ENCODE measurements at places on chromosomes 5 and 9. TPM values are rescaled to one million over a fixed set of nuclear protein-coding genes. Genes with fewer than 3 reads are reported as not detected.

Gene GGTA1
- total RNA-seq, result 0.10 TPM

Gene ZNF454
- total RNA-seq, result 1.9 TPM

Gene SPATA24
- 4.8 TPM for total RNA-seq

Gene PCDHA11
- total RNA-seq, result 0.23 TPM

Gene KCNMB1
- 0.07 TPM for total RNA-seq

Gene RNF208
- 2.8 TPM for total RNA-seq

Gene IGFBPL1
- total RNA-seq, result 0.20 TPM

Gene BTNL8
- total RNA-seq, result not detected

Gene AMBP
- not detected for total RNA-seq

Gene ANKRD20A1
- total RNA-seq, result not detected

Gene JMY
- total RNA-seq, result 18.2 TPM

Gene XPA
- 5.2 TPM for total RNA-seq

Gene THBS4
- 2.1 TPM for total RNA-seq

Gene CNTNAP3
- 6.4 TPM for total RNA-seq

Gene EXOC3
- total RNA-seq, result 56.6 TPM

Gene MYMK
- not detected for total RNA-seq

Gene ZNF354C
- total RNA-seq, result 7.7 TPM

Gene CCDC171
- 2.2 TPM for total RNA-seq

Gene FBXW2
- total RNA-seq, result 41.7 TPM

Gene ITGA2
- 167 TPM for total RNA-seq

Gene ANGPTL2
- 104 TPM for total RNA-seq

Gene ADRA1B
- 0.26 TPM for total RNA-seq

Gene C5orf52
- total RNA-seq, result not detected

Gene PPP3R2
- total RNA-seq, result not detected

Gene AHRR
- total RNA-seq, result 18.0 TPM

Gene GDA
- total RNA-seq, result not detected

Gene GADD45G
- 0.36 TPM for total RNA-seq

Measured in smooth muscle cell of the pulmonary artery (primary cell).